ENCODE measurements at places on chromosomes 16 and 17. TPM values are rescaled to one million over a fixed set of nuclear protein-coding genes. Genes with fewer than 3 reads are reported as not detected.

GRCh38 chr16:60608971-60609370 is 1427.3 kb downstream of the CDH8 start:
- H3K27ac ChIP-seq = no peak overlapping the region
- no peaks in the 10 kb centered on the region for H3K4me1 ChIP-seq
- no peaks in the 10 kb centered on the region for H3K27me3 ChIP-seq

GRCh38 chr17:71917715-71918114 is 203.1 kb upstream of the SOX9 start:
- no peaks in the 10 kb centered on the region for H3K36me3 ChIP-seq
- H3K27ac ChIP-seq = no peak overlapping the region
- H3K4me1 ChIP-seq = no peaks in the 10 kb centered on the region
- no peaks in the 10 kb centered on the region for H3K27me3 ChIP-seq

GRCh38 chr16:23026784-23027362 is 122.4 kb downstream of the USP31 start:
- H3K4me3 ChIP-seq = no peak overlapping the region
- H3K27ac ChIP-seq = no peak overlapping the region
- H3K4me1 ChIP-seq = no peaks in the 10 kb centered on the region
- H3K27me3 ChIP-seq = peaks cover 16% of the 10 kb centered on the region
- H3K36me3 ChIP-seq = no peaks in the 10 kb centered on the region

The KIFC3 gene
- total RNA-seq = 0.32 TPM

The RAB11FIP4 gene
- total RNA-seq = 41.4 TPM

All from activated CD4-positive, alpha-beta T cell treated with anti-CD3 and anti-CD28 coated beads for 36 hours (primary cell).